H1 (cell line): ENCODE measurements at places on chromosomes 1 and 21. TPM values are rescaled to one million over a fixed set of nuclear protein-coding genes. Genes with fewer than 3 reads are reported as not detected.

- peak; percentile 38 for DNase-seq
Measured at GRCh38 chr1:17161137-17161740, 42.0 kb upstream of the PADI2 start.

DNA sequence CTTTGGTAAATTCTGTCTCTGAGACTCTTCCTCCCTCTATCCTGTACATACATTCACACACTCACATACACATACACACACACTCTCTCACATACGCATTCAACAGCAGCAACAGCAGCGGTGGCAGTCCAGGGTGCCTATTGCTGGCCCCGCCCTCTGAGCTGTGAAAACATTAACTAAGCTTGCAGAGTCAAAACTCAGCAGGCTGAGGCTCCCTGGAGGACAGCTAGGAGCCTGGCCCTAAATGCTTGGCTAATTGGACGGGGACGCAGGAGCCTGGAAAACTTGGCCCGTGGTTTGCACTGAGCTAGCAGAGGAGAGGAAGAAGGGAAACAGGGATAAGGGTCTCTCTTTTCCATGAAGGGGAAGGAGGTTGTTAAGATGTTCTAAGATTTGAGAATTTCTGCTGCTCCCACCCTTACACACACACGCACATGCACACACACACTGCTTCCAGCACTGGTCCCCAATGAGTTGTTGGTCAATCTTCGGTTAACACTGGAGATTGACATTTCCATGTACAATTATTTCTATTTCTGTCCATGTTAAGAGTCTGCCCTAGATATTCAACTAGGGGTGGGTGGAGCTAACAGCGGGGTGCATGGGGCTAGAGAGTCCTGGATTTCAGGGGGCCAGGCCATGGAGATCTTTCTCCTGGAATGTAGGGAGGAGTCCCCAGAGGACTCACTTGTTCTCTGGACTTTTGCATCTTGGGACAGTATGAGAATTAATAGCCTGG, 94.2 kb downstream of the PLXNA2 start:
- DNase-seq = no peak

DNA sequence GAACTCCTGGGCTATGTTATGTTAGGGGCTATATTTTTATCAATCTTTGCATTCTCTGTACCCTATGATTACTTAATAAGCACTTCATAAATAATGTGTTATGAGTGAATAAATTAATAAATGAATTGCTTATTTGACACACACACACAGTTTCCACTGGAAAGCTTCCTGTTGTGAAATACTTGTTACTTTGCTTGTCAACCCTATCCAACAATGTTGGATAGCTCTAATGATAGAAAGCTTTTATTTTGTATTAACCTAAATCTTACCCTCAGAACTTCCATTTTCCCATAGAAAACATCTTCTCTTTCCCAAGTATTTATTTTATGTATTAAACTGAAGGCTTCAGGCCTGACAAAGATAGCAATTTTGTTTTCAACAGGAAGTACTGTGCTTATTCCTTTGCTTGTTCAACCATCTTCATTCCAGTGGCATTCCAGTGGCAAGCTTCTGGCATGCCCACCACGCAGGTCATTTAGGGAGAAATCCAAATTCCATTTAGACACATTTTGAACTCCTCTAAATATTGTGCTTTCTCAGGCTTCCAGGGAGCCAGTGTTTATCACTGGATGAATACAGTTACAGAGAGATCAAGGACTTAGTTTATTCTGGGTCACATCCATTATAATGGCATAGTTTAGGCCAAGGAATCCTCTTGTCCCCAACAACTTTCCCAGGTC, 134.4 kb downstream of the TGFB2 start:
- no peak for DNase-seq

DNA sequence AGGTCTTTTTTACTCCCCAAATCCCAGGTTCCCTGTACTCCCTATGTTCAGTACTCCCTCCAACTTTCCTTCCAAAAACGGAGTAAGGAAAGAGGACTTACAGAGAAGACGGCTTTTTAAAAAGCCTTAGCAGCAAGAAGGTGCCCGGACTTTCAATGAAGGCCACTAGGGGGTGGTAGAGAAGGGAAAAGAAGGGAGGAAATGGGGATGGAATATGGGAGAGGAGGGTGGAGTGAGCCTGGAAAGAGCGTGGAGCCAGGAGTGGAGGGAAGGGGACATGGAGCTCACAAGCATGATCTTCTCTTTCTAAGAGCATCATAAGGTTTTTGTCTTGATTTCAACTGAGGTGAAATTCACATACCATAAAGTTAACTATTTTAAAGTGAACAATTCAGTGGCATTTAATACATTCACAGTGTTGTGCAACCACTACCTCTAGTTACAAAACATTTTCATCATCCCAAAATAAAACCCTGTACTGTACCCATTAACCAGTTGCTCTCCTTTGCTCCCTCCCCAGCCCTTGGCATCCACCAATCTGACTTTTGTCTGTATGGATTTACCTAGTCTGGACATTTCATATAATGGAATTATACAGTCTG, 129.9 kb downstream of the ZNF281 start:
- peak; percentile 36 for DNase-seq

- DNase-seq = no peak
Measured at GRCh38 chr1:158126425-158126824, 54.3 kb upstream of the CD1D start.

NPHS2 gene
- total RNA-seq = not detected in 2 replicates

GSTM5 gene
- 0.24 and 0.25 TPM in 2 replicates for total RNA-seq

SPAG17 gene
- 0.56 and 0.67 TPM in 2 replicates for total RNA-seq
